ENCODE measurements at places on chromosomes 5 and 9.

DNA sequence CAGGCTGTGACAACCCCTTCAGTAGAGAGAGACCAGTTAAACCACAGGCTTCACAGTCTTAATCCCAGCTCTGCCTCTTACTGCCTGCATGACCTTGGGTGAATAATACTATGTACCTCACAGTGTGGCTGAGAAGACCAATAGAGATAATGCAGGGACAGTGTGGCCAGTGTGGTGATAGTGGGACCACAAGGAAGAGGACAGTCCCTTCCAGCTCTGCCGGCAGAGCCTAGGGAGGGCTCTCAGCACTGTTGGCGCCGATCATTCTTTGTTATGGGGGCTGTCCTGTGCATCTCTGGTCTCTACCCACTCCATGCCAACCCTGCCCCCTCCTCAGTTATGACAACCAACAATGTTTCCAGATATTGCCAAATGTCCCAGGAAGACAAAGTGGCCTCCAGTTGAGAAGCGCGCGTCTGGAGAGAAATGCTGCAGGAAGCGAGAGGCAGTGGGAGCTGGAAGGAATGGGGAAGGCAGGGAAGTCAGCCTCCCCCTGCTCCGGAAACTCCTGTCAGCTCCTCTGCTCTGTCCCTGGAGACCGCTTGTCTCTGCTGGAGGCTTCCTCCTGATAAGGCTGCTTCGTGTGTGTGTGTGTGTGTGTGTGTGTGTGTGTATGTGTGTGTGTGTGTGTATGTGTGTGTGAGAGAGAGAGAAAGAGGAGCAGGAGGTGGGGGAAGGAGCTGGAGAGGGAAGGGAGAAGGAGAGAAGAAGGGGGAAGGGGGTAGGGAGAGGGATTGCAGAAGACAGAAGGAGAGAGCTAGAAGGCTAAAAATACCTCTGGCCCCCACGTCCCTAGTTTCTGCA lies 31.8 kb upstream of the FABP6 start:
- no peak for DNase-seq

GRCh38 chr5:96548905-96549304 lies 113.3 kb upstream of the CAST start:
- no peak for DNase-seq

- DNase-seq: no peak
These were observed 54.4 kb upstream of the ASS1 start for GRCh38 chr9:130390390-130390789.

GRCh38 chr9:71115448-71115975 lies 5.9 kb downstream of the TRPM3 start:
- DNase-seq: no peak

GRCh38 chr5:94192658-94193391 lies 425.6 kb downstream of the KIAA0825 start:
- no peak for DNase-seq

DNA sequence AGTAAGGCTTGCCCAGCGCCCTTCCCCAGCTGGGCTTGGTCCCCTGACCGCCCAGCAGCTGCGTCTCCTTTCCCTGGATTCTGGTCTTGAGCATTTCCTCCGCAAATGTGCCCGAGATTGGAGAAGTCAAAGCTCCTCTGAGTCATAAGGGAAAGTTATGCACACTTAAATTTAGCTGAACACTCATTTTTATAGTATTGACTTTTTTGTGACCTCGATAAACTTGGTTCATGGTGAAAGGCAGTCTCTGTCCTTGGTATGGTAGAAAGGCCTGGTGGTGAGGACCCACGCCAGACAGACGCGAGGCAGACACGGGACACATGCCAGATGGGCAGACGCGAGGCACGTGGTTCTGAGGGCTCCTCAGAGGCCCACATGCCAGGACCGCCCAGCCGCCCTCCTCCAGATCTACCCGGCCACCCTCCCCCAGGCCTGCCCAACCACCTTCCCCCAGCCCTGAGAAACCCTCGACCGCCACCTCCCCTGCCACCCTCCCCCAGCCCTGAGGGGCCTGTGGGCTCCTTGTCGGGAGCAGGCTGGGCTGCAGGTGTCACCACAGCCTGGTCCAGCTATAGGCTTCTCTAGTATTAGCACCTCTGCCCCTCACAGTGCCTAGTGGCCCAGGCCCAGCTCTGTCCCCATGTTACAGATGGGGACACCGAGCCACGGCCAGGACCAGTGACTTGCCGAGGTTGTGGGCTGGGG lies 60.9 kb upstream of the CACNA1B start:
- DNase-seq: no peak

Measured in DMS 273 treated with DMSO at 0.1 percent for 48 hours (cell line).